ENCODE measurements at places on chromosomes 3 and 15.

DNA sequence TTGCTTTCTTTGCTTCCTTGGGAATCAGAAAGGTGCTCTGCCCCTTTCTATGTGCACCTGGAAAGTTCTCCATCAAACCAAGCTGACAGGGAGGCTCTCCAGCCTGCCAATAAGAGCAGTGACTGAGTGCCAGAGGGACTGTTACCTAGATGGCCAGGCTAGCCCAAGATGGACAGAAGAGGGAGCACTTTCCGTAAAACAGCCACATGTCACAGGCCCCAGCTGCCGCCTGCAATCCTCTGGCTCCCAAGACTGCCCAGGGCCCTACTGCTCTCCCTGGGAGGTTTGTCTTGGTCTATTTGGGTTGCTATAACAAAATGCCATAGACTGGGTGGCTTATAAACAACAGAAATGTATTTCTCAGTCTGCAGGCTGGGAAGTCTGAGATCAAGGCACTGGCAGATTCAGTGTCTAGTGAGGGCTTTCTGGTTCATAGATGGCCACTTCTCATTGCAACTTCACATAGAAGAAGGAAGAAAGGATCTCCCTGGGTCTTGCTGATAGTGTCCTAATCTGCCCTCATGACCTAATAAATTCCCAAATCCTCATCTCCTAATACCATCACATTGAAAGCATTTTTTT lies 72.3 kb downstream of the TAMM41 start:
- DNase-seq = no peak

GRCh38 chr15:90760661-90761232 lies 43.6 kb downstream of the BLM start:
- DNase-seq = no peak

- no peak for DNase-seq
Measured at GRCh38 chr3:39277893-39278615, 1.8 kb downstream of the CX3CR1 start.

DNA sequence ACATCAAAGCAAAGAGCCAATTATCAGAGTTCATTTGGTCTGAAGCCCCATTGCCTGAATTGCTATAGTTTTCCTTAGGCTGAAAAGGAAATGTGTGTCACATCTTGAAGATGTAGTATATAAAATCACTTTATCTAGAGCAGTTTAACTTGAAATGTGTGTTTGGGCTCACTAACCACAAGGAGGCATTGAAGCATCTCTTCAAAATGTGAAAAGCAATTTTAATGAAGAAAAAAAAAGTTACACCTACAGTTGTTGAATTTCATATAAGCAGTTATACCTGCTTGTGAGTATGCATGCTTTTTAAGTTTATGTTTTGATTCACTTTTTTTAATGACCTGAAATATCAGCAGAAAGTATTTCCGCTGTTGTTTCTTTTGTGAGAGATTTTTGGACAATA lies 129.3 kb downstream of the IQCH start:
- no peak for DNase-seq

GRCh38 chr3:117278424-117279190 lies 569.0 kb downstream of the TUSC7 start:
- no peak for DNase-seq

DNA sequence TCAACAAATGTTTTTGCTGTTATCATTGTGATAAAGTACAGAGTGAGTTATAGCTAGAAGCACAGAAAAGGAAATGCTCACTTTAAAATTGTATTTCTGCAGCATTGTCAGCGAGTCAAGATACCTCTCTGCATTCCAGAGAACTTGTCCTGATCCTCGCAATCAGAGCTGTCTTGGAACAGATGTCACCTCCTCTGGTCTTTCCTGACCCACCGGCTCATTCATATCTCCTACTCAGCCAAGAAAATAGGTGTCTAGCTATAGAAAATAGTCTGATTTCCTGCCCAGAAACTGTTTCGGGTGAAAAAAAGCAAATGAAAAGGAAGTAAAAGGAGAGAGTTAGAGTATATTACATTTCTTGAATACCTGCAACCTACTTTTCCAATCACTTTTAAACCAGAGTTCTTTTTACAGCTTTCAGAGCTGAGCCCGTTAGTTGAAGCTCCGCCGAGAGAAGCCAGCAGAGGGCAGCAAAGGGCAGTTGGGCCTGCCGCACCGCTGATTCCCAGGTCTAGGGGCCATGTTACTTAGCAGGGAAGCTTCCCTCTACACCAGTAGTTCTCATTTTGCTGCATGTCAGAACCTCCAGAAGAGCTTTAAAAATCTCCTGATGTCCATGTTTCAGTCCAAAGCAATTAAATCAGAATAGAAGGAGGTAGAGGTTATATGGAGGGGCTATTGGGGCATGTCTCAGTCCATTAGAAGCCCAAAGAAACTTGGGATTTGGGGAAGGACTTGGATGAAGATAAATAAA lies 185.7 kb upstream of the THRB start:
- DNase-seq = no peak

DNA sequence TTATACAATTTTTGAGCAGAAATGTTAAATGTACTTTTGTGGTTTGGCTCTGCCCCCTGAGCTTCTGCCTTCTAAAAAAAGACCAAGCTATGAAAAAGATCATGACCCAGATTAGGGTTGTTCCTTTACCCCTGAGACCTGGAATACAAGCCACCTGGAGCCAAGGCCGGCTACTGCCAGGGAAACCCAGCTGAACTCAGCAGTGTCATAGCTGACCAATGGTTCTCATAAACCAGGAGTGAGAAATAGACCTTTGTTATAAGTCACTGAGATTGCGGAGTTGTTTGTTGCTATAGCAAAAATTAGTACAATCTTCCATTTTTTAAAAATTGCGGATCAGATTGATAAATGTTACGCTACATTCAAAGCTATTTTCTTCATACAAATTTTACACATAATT lies 1261.7 kb downstream of the ROBO1 start:
- DNase-seq = no peak

DNA sequence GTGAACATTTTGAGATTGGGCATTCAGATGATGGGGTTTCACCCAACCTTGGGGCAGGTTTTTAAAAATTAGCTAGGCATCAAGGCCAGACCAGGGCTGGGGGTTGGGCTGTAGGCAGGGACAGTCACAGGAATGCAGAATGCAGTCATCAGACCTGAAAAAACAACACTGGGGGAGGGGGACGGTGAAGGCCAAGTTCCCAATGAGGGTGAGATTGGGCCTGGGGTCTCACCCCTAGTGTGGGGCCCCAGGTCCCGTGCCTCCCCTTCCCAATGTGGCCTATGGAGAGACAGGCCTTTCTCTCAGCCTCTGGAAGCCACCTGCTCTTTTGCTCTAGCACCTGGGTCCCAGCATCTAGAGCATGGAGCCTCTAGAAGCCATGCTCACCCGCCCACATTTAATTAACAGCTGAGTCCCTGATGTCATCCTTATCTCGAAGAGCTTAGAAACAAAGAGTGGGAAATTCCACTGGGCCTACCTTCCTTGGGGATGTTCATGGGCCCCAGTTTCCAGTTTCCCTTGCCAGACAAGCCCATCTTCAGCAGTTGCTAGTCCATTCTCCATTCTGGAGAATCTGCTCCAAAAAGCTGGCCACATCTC lies 6.1 kb downstream of the RHO start:
- no peak for DNase-seq

DNA sequence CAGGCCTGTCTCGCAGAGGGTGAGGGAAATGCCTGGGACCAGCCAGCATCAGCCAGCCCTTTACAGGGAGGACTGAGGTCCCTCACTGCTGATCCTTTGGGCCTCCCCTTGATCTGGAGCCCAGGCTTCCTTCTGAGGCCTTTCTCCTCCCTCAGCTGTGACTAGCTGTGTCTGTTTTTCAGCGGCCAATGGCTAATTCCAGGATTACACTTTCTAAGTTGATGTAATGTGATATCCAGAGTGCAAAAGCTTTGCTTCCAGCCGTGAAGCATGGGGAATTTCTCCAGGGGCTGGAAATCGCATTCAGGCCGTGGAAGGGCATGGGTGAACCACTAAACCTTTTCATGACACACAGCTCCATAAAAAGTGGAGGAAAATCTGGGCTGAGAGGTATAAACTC lies 157.6 kb downstream of the SHQ1 start:
- no peak for DNase-seq

GRCh38 chr3:49362561-49362960 lies 4.4 kb upstream of the GPX1 start:
- no peak for DNase-seq

DNA sequence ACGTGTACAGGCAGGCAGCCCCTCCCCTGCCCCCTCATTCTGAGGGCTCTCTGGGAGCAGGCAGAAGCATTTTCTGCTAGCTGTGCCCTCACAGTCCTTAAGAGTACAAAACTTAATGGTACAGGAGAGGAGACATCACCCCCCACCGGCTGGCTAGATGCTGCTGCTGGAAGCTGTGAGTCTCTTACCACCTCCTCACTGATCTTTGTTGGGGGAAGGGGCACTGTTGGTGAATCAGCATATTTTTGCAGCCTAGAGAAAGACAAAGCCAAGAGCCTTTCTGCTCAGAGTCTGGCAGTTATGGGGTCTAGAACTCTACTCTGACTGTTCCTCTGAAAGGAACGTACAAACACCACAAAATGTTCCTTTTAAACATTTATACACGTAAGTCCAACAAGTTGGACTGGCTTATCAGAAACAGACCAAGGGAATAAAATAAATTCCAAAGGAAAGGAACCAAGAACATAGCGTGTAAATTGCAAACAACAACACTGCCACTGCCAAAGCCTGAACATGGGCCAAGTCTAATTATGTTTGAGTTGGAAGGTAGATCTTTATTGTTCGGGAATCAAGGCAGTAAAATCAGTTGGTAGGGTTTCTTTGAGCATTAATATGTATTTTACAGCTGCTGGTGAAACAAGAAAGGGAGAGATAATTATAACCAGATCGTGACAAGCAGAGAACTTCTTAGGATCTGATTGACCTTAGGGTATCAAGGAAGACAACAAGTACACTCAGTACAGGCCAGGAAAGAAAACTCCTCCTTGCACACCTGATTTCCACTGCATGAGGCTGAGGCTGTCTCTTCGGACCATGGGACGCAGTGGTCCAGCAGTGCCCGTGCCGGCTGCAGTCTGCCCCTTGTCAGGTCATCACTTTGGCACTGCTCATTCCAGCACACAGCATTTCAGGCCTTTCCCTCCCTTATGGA lies 27.4 kb downstream of the CLK3 start:
- DNase-seq = no peak

- peak; percentile 57 for DNase-seq
Measured at GRCh38 chr15:40984964-40985363, 31.7 kb downstream of the CHAC1 start.

GRCh38 chr3:132255041-132255745 lies 62.0 kb upstream of the ACP3 start:
- peak; percentile 43 for DNase-seq

- DNase-seq = no peak
Measured at GRCh38 chr3:45140141-45140769, 5.9 kb downstream of the CDCP1 start.

- no peak for DNase-seq
Measured at GRCh38 chr3:26960382-26960781, 337.8 kb downstream of the LRRC3B start.

DNA sequence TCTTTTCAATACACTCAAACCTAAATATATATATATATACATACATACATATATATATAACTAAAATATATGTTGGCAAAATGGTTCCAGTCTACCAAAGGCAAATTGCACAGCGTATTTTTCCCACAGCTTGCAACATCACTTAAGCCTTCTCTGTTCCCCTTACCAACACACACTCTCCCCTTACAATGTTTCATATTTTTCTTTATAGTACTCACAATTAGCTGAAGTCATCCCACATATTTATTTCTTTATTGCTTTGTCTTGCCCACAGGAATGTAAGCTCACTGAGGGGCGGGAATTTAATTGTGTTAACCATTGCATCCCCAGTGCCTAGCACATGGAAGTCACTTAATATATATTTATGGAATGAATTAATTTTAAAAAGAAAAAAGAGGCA lies 288.3 kb downstream of the ULK4 start:
- no peak for DNase-seq

DNA sequence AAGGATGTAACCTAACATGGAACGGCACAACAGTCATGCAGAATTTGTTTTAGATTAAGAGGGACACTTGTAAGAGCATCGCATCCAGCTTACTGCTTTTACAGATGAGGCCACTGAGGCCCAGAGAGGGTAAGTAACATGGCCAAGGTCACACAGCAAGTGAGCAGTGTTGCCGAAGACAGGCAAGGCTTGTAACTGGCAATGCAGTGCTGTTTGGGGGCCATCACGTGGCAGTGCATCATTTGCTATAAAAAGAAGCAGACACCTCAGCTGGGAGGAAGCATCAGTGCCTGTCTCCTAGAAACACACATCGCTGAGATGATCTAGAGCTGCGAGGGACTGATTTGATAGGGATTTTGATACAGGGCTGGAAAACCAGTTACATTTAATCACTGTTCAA lies 108.2 kb upstream of the PROK2 start:
- no peak for DNase-seq

GRCh38 chr3:78690766-78691165 lies 1077.0 kb downstream of the ROBO1 start:
- no peak for DNase-seq

DNA sequence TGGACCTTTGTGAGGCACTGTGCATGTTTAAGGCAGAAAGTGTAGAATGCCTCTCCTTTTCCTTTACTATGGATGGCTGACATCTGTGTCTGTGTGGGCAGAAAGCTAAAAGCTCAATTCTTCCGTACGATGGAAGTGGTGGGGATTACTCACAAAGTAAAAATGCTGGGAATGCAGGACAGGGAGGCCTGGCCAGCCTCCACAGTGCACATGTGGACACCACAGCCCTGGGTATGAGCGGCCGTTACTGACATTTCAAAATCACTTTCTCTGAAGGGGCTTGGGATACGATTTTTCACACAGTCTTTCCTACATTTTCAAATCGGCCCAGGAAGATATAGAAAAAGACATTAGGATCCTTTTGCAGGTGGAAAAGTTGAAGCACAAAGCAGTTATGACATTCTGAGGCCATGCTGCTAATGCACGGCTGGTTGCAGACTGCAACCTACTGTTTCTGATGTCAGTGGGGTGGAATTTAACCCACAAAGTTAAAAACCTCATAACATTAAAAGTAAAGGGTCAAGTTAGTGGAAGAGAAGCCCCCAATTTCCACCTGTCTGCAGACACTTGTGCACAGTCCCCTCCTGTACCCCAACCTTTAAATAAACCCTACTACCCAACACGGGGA lies 27.9 kb downstream of the EHD4 start:
- DNase-seq = peak; percentile 67

- no peak for DNase-seq
Measured at GRCh38 chr3:146712806-146713205, 107.7 kb upstream of the PLSCR5 start.

- peak; percentile 27 for DNase-seq
Measured at GRCh38 chr3:23959135-23959900, 14.2 kb downstream of the NR1D2 start.

- peak; percentile 63 for DNase-seq
Measured at GRCh38 chr3:123618768-123619484, 34.1 kb upstream of the HACD2 start.

- no peak for DNase-seq
Measured at GRCh38 chr15:79656151-79657000, 224.2 kb downstream of the MINAR1 start.

Measured in AG09319 (cell line).